ENCODE measurements at places on chromosomes 11 and 22. TPM values are rescaled to one million over a fixed set of nuclear protein-coding genes. Genes with fewer than 3 reads are reported as not detected.

Gene SEC14L6
- not detected for total RNA-seq

Gene IFTAP
- total RNA-seq = 17.6 TPM

Gene GNAZ
- 6.1 TPM for total RNA-seq

Gene SERPING1
- 5.4 TPM for total RNA-seq

Gene DBX1
- not detected for total RNA-seq

Gene B4GAT1
- total RNA-seq = 51.0 TPM

Gene CABP4
- 1.2 TPM for total RNA-seq

Gene SLC16A8
- total RNA-seq = not detected

Gene PTGDR2
- total RNA-seq = 0.06 TPM

Gene MMP10
- not detected for total RNA-seq

Gene OR10D3
- not detected for total RNA-seq

GRCh38 chr11:68375337-68375736 lies 62.9 kb downstream of the LRP5 start:
- no peak for DNase-seq

- no peak for DNase-seq
These were observed at the start of gene CD248 for GRCh38 chr11:66316849-66317251. Gene CD248, minus strand, starts transcription at chr11:66317044. Its CDS starts 17 bp downstream, at chr11:66317027.

DNA sequence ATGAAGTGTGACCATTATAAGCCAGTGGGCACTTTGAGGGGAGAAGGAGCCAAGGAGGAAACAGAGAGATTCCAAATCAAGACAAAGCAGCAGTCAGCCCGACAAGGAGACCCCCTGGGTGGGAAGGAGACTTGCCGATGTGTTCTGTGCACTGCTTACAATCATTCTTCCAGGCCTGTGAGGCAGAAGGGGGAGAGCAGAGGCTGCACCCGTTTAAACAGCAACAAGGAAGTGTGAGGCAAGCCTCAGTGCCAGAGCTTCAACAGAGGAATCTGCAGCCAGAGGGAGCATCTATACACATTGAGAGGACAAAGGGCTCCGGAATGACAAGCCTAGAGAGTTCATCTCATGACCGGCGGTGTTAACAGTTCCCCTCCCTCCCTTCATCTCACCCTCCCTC lies 121.1 kb downstream of the NXPE2 start:
- DNase-seq = no peak

DNA sequence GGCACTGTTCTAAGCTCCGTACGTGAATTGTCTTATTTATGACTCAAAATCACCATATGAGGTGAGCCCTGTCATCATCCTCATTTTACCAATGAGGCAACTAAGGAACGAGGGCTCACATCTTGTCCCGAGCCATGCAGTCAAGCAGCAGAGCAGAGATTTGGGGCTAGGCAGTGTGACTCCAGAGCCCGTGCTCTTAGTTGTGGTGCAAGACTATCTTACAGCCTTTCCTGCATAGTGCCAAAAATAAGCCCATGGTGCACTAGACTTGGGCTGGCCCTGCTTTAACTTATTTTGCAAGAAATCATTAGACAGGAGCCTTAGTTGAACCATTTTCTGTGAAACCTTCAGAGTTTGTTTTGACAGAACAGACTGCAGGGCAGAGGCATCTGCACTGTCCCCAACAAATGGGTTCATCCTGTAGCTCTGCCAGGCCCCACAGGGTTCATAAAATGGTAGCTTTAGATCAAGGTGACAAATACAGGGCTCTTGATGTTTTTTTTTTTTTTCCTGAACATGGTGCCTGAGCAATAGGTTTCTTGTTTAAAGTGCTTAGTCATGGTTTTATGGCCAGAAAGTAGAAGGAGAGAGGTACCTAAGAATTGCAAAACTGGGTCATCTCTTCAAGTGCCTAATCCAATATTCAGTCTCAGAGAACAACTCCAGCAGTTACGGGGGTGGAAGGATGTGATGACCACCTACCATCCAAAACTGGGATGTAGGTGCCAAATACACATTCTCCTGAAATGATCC lies 56.6 kb downstream of the BMAL1 start:
- DNase-seq = no peak

DNA sequence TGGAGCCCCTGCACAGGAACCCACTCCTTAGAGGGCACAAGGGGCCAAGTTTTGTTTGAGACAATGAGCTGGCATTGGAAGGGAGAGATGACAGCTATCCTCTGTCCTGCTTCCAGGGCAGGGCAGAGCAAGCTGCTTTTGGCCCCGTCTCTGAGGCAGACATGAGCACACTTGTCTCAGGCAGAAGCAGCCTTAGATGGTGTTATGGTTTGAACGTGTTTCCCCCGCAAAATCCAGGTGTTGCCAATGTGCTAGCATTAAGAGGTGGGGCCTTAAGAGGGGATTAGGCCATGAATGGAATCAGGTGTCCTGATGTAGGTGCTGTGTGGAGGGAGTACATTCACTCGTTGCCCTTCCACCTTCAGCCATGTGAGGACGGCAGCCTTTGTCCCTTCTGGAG lies 2.5 kb downstream of the TP53AIP1 start:
- DNase-seq = no peak

DNA sequence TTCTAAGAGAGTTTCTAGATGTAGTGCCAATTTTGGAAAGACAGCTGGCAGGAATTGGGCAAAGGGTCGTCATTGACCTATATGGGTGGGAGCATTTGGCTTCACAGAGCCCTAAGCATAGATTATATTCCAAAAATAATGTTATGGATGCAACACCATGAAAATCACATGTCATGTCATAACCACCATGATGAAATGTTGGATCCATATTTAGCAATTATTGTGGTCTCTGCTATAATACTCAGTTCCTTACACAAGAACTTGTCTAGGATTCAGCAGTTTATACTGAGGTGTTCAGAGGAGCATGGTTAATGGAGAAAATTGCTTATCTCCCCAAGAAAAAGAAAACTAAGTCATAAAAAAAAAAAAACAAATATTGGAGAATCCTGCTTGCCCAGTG lies 31.6 kb downstream of the NTM start:
- no peak for DNase-seq

- DNase-seq = no peak
These were observed 21.9 kb upstream of the QSER1 start for GRCh38 chr11:32870676-32871075.

- no peak for DNase-seq
These were observed 117.8 kb downstream of the INSC start for GRCh38 chr11:15232496-15232895.

DNA sequence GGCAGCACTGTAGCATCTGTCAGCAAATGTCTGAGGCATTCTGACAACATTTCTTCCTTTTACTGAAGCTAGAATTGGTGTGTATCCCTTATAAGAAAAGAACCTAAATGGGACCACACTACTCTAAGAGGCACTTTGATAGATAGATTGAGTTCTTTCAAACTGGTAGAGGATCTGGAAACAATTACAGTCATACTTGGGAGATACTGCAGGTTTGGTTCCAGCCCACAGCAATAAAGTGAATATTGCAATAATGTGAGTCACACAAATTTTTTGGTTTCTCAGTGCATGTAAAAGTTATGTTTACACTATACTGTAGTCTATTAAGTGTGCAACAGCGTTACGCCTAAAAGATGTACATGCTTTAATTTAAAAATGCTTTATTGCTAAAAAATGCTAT lies 96.9 kb downstream of the SBF2 start:
- no peak for DNase-seq

- DNase-seq = no peak
These were observed 8.4 kb downstream of the SELENOO start for GRCh38 chr22:50208939-50209892.

DNA sequence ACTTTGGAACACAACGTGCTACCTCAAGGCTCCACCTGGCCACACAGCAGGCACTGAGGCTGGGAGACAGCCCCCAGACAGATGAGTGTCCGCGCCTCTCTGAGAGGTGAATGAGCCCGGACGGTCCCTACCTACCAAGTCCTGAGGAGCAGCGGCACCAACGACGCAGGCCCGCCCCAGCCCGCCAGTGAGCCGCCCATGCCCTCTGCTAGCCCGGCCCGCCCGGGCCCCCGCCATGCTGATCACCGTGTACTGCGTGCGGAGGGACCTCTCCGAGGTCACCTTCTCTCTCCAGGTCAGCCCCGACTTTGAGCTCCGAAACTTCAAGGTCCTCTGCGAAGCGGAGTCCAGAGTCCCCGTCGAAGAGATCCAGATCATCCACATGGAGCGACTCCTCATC lies at the start of gene DDI1:
DDI1 (plus strand) TSS at position 53 of the 400 bp plus-strand sequence; CDS start at position 236, 183 bp downstream.
- no peak for DNase-seq

GRCh38 chr22:17418890-17419324 lies 49.6 kb downstream of the CECR2 start:
- DNase-seq = no peak

GRCh38 chr22:19079691-19080090 lies 42.5 kb downstream of the DGCR2 start:
- no peak for DNase-seq

GRCh38 chr11:86919557-86920210 lies 35.5 kb downstream of the FZD4 start:
- DNase-seq = peak; percentile 84

DNA sequence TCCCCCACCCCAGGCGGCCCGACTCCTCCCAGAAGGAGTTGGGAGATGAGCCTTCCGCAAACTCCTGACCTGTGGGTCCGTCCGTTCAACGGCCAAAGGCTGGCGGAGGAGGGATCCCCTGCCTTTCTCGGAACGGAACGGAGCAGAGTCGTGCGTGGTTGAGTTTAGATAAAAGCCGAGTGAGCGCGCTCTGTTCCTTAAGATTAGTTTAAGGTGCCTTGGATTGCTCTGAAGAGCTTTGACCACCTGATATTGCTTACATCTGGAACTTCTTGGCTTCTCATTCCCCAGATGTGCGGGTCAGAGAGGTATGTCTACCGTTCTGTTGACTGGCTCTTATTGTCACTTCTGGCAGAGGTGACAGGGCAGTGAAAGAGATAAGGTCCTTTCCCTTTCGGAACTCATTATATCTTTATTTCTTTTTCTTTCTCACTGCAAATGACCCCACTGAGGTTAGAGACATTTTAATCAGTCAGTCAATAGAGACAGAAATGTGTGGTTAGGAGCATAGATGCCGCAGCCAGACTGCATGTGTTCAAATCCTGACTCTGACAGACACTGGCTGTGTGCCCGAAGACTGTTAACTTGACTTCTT lies at the start of gene TRIM6:
TRIM6 (plus strand) TSS at position 31 of the 595 bp plus-strand sequence; CDS start at position 292, 261 bp downstream.
- peak; percentile 24 for DNase-seq

DNA sequence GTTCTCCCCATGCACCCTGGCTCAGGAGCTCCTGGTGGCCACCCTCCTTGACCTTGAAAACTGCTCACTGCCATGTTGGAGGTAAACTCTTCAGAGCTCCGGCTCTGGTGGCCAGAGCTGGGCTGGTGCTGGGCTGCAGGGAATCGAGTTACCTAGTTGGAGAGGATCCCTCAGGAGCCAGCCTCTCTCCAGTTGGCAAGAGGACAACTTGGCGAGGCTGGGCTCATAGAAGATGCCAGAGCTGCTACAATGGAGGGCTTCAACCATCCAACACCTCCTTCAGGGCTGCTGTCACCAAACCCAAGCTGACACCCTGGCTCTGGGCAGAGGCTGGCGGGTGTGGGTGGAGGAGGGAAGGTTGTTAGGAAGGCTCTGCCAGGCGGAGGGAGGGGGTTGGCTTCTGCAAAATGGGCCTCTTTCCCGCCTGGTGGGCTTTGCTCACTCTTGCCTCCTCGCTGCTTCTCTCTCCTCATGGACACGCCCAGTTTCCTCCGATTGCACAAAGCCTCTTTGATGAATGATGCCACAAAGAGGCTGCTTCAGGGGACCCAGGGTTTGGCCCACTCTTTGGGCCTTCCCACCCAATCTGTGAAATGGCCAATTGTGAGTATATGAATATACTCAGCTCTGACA lies 53.1 kb downstream of the THAP12 start:
- DNase-seq = no peak

GRCh38 chr11:118058311-118059245 lies 18.3 kb upstream of the TMPRSS4 start:
- no peak for DNase-seq

- no peak for DNase-seq
These were observed 24.1 kb upstream of the ZDHHC13 start for GRCh38 chr11:19092850-19093249.

- DNase-seq = no peak
These were observed 202.1 kb downstream of the TTC28 start for GRCh38 chr22:28477556-28477955.

DNA sequence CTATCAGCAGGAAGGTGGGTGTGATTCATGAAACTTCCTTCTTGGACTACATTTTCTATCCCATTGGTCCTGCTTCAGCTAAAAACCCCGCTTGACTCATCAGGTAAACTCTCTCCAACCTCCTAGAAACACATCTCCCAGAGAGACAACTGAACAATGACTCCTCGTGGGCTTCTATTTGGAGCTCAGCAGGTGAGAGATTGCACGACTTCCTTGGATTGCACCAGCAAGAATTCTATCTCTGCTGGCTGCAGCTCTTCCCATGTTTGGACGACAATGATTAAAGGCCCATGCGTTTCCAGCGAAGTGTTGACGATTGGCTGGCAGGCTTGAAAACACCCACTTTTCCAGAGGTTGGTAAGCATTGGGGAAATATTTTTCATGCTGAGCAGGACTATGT lies 216.1 kb upstream of the NTM start:
- no peak for DNase-seq

- no peak for DNase-seq
These were observed 93.7 kb downstream of the PRR5L start for GRCh38 chr11:36389811-36390210.

DNA sequence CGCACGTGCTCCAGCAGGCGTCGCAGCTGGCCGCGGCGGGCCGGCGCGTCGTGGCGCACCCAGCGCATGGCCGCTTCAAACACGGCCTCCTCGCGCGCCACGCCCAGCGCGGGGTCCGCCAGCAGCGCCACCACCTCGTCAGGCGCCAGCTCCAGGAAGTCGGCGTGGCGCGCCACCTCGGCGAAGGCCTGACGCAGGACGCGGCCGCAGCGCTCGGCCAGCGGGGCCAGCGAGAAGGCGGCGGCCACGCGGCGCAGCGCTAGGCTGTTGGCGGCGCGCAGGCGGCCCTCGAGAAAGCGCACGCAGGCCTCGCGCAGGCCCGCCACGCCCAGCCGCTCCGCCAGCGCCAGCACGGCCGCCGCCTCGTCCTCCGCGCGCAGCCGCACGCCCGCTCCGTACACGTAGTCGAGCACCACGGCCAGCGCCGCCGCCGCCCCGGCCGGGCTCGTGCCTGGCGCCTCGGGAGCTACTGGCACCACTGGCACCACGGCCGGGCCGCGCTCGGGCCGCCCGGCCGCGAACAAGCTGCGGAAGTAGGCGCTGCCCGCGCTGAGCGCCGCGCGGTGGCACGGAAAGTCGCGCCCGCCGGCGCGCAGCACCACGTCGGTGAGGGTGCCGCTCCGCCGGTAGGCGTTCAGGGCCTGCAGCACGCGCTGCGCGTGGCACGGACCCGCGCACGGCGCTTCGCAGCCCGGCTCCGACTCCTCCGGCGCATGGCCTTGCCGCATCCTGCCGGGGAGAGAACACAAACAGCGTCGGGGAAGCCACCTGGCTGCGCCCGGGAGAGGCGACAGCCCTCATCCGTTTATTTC lies 2.9 kb downstream of the KLHL35 start:
- DNase-seq = peak; percentile 59

All from LHCN-M2 (cell line).